NB4 (cell line): ENCODE measurements at places on chromosomes 11 and 22.

DNA sequence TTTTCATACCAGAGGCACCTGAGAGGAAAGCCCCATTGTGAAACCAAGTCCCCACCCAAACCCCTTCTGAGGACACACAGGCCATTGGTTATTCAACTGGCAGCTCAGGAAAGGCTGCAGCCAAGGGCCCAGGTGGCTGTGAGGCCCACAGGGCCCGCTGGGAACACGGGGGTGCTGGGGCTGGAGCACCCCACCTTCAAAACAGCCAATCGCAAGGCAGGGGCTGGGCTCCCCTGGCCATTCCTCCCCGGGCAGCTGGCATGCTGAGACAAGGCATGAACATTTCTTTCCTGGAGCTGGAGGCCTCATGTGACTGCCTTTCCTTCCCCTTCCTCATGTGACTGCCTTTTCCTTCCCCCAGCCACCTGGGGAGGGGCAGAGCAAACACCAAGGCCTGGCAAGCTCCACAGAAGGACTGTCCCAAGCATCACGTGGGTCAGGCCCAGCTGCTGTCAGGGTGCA lies 76.9 kb downstream of the PIWIL3 start:
- DNase-seq, result no peak

- DNase-seq, result no peak
These were observed 171.7 kb downstream of the DBX1 start for GRCh38 chr11:19988598-19988997.

DNA sequence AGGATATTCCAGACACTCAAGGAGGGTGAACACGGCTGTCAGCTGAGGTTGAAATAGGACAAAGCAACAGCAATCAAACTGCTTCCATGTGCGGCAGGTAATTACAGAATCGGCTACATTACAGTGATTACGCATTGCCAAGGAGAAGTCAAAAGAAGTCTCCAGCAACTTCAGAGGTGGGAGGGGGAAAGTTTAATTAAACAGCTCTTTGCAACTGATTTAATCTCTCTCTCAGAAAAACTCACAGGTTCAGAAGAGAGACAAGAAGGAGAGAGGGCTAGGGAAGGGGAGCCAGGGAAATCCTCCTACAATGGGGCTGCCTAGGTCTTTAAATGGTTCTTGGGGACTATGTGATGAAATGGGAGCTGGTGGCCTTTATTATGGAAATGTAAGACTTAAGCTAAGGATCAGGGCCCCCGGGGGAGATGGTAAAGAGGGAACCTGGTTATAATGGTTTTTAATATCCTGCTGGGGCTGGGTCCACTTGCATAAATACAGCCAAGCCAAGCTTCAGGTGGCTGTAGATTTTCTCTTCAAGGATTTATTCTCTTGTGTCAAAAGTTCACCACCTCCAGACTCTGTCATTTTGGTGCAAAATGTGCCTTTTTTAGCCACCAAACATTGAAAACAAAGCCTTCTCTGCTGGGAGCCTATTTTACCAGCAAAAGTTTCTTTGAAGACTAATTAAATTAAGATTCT lies 354.7 kb upstream of the NARS2 start:
- no peak for DNase-seq

GRCh38 chr22:27987557-27987956 lies 68.5 kb upstream of the PITPNB start:
- peak; percentile 96 for DNase-seq

DNA sequence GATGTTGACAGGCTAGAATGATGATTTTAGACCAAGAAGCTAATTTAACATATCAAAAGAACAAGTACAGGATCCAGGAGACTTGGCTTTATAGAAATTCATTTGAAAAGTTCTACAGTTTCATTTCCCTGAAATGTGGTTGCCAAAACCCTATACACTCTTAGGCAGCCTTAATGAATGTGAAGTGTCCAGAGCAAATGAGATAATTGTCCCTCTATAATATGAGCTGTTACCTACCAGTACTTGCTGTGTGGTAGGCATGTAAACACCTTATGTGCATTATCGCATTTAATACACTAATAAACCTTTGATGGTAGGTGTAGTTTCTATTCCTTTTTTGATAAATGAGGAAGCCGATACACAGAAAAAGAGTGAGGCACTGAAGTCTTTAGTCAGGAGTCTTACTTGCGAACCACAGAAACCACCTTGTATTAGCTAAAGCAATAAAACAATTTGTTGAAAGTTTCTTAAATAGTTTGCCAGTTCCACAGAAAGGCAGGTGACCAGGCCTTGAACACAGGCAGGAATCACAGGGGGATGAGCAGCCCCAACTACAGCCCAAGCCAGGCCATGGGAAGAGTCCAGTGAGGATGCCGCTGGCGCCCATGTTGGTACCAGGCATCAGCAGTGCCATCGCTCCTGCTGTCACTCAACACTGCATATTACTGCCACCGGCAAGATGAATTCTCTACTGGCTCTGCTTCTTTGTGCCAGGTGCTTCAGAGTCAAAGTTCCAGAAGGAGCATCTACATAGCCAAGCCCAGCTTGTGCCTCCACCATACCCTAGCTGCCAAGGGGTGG lies 81.7 kb downstream of the SWAP70 start:
- DNase-seq, result no peak

DNA sequence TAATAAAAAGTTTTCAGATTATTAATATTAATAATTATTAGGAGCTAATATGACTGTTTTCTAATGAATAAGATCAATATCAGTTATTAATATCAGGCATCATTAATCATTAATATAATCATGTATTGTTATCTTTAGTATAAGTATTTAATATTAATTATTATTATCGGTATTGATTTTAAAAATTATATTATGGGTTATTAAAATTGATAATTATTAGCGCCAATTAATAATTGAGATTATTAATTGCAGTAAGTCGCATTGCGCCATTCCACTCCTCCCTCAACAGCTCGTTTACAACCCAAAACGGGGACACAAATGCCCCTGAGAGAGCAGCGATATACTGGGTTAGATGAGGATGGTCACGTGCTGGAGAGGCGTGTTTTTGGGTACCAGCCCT lies 20.2 kb downstream of the XNDC1N start:
- DNase-seq, result no peak

DNA sequence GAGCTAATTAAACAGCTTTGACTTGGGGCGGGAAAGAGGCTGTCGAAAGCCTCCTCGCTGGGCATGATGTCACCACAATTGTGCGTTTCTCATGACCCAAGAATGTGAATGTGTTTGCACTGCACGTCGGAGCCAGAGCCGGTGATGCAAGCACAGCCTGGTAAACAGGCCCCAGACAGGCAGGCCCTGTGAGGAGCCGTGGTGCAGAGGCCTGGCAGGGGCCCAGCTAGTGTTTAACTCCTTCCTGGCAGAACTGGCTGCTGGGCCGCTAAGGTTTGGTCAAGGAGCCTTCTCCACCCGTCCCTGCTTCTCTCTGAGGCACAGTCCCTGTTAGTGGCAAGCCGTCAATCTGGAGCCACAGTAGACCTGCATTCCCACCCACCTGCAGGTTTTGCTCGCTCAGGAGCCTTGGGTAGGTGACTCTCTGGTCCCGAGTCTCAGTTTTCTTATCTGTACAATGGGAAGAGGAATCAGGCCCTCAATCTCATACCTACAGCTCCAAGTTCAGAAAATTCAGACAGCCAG lies 25.4 kb upstream of the SMTN start:
- DNase-seq, result peak; percentile 51

GRCh38 chr11:44883277-44883676 lies 67.4 kb downstream of the TP53I11 start:
- DNase-seq, result no peak

DNA sequence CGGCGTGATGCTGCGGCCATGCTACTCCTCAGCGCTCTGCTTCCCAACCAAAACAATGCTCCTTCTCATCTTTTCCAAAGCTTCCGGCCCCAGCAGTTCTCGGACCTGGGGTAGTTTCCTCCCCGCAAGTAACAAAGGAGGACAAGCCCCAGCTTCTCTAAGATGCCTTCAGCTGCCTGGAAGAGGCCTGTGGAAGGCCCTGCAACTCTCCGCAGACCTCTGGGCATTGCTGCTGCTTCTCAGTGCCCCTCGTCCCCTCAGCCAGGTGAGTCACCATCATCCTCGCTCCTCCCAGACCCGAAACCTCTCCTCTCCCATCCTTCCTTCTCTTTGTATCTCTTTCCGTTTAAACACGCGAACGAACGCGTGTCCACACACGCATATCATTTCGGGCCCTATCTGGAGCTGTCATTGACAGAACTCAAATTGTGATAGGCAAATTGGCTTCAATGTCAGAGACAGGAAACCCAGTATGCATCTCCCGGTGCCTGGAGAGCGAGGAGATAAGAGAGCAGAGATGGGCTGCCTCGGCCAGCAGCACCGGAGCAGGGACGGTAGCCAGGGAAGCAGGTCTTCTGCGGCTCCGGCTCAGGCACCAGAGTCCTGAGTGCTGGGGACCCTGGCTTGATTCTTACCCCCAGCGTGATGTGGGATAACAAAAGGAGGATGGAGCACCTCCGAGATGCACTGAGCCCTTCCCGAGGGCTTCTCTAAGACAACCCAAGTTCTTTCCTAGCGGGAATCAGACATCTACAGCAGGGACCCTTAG lies 22.0 kb upstream of the JAM3 start:
- DNase-seq, result no peak

DNA sequence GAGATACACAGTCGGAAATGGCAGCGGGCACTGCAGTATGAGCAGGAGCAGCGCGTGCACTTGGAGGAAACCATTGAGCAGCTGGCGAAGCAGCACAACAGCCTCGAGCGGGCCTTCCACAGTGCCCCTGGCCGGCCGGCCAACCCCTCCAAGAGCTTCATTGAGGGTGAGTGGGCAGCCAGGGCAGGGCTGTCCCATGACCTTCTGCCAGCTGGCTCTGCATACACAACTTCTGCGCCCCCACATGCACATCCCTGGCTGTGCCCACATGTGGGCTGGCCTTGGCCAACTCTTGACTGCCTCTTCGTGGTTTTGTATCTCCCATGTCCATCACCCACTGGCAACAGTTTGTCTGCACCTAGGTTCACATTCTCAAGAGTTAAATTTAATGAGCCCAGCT lies 81.1 kb downstream of the MORC2 start:
- DNase-seq, result no peak

DNA sequence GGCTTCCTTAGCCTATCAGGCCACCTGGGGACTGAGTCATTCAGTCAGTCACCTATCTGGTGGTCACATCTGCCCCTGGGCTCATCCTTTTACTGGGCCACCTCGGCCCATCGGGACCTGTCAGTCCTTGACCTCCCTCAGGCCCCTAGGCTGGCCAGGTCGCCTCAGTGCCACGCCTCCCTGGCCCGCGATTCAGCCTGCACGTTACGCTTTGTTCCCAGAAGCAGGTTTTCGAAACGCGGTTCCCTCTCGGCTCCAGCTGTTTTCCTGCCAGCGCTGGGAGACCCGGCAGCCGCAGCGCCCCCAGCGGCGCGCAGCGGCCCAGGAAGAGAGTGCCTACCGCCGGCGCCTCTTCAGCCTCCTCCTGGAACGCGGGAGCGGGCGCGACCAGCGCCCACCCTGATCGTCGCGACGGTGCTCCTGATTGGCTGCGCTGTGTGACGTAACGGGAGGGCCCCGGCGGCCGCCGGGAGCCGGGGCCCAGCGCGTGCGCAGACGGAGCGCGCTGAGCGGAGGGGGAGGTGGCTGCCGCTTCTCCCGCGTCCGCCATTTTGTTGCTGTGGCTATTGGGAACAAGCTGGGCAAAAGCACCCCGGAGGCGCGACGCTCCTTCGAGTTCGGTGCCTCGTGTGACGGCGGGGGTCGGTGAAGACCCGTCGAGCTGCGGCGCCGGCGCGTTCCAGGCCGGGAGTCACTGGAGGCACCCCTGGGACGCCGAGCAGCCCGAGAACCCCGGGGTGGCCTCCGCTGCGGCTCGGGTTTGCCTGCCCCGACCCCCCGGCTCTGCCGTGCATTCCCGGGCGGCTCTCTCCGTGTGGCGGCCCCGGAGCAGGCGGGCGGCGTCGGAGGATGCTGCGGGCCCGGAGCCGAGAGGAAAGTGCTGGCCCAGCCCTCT lies at the start of gene CRKL:
TSS of gene CRKL (plus strand) at position 492 of the 895 bp plus-strand sequence. CDS start 528 bp downstream, outside the sequence.
- peak; percentile 97 for DNase-seq

DNA sequence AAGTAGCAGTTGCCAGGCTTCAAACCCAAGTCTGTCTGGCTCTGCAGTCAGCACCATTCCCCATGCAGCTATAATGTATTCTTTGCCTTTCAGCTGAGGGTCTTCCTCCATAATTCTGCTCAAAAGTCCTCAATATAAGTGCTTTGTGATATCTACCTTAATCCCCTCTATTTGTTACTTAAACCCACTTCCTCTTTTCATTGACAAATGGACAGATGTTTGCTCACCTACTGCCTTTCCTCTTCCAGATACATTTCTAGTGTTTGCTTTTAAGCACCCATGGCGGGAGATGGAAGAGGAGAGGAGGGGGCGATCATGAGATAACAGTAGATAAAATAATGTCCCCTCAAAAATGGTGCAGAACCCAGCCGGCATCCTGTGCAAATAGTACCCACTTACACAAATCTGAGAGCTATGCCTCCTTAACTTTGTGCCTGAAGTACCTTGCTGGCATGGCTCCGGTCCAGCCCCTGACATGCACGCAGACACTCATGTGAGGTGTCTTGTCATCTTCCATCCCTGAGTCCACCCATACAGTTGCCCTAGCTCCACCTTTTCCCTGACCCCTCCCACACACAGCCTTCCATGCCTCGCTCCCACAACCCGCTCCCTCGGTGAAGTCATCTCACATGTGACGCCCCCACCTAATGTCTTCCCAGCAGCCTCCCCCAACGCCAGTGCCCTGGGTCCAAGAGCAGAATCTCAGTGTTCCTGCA lies 109.6 kb downstream of the TRIM29 start:
- no peak for DNase-seq

- no peak for DNase-seq
These were observed 17.1 kb upstream of the C11orf96 start for GRCh38 chr11:43925063-43925931.

- peak; percentile 79 for DNase-seq
These were observed 93.9 kb downstream of the TECTA start for GRCh38 chr11:121194731-121195596.

- no peak for DNase-seq
These were observed 19.1 kb upstream of the GRIK4 start for GRCh38 chr11:120492486-120492885.

DNA sequence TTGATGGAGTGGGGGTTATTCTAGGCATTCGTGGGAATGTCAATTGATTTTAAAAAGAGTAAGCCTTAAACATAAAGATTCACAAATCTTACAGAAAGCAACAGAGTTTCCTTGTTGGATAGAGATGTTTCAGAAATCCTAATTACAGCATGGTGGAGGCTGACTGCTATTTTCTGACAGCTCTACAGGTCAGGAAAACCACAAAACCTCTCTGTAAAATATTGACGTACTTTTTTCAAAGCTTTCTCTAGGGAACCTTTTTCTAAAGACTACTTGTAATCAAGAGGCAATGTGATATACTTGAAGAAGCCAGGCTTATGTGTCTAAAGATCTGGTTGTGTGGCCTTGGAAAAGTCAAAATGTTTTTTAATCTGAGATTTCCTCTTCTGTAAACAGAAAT lies 9.1 kb upstream of the OR8B8 start:
- no peak for DNase-seq

DNA sequence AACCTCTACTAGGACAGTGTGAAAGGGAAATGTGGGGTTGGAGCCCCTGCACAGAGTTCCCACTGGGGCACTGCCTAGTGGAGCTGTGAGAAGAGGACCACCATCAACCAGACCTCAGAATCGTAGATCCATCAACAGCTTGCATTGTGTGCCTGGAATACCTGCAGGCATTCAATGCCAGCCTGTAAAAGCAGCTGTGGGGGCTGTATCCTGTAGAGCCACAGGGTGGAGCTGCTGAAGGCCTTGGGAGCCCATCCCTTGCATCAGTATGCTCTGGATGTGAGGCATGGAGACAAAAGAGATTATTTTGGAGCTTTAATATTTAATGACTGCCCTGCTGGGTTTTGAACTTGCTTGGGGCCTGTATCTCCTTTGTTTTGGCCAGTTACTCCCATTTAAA lies 46.3 kb downstream of the PGR start:
- DNase-seq, result no peak
